ENCODE measurements at places on chromosomes 3 and 15. TPM values are rescaled to one million over a fixed set of nuclear protein-coding genes. Genes with fewer than 3 reads are reported as not detected.
A peak's percentile ranks its signal among the peaks of the same experiment; 100 is the strongest.

MYRIP gene
- total RNA-seq: not detected

C3orf49 gene
- not detected for total RNA-seq

TMEM158 gene
- total RNA-seq: not detected

EPHB3 gene
- 0.20 TPM for total RNA-seq

GRCh38 chr15:80076321-80077318 lies 17.1 kb downstream of the ZFAND6 start:
- peaks cover 20% of the 10 kb centered on the region for H3K36me3 ChIP-seq
- no peak for DNase-seq
- H3K4me1 ChIP-seq: peaks cover 19% of the 10 kb centered on the region
- no peaks in the 10 kb centered on the region for H3K27me3 ChIP-seq

GRCh38 chr15:62534996-62535395 lies 369.9 kb upstream of the C2CD4B start:
- no peaks in the 10 kb centered on the region for H3K36me3 ChIP-seq
- H3K4me1 ChIP-seq: no peaks in the 10 kb centered on the region
- no peak for DNase-seq
- H3K27me3 ChIP-seq: peaks cover 2% of the 10 kb centered on the region
- H3K27ac ChIP-seq: no peak overlapping the region

GRCh38 chr3:127589600-127590281 lies 792 bp downstream of the TPRA1 start:
- no peaks in the 10 kb centered on the region for H3K27me3 ChIP-seq
- peak overlapping the region; percentile 95 for H3K4me3 ChIP-seq
- peaks cover 31% of the 10 kb centered on the region for H3K4me1 ChIP-seq
- peak; percentile 25 for DNase-seq
- no peaks in the 10 kb centered on the region for H3K36me3 ChIP-seq

GRCh38 chr15:83170474-83171165 lies 37.0 kb downstream of the HDGFL3 start:
- H3K27ac ChIP-seq: no peak overlapping the region
- peaks cover 11% of the 10 kb centered on the region for H3K4me1 ChIP-seq

DNA sequence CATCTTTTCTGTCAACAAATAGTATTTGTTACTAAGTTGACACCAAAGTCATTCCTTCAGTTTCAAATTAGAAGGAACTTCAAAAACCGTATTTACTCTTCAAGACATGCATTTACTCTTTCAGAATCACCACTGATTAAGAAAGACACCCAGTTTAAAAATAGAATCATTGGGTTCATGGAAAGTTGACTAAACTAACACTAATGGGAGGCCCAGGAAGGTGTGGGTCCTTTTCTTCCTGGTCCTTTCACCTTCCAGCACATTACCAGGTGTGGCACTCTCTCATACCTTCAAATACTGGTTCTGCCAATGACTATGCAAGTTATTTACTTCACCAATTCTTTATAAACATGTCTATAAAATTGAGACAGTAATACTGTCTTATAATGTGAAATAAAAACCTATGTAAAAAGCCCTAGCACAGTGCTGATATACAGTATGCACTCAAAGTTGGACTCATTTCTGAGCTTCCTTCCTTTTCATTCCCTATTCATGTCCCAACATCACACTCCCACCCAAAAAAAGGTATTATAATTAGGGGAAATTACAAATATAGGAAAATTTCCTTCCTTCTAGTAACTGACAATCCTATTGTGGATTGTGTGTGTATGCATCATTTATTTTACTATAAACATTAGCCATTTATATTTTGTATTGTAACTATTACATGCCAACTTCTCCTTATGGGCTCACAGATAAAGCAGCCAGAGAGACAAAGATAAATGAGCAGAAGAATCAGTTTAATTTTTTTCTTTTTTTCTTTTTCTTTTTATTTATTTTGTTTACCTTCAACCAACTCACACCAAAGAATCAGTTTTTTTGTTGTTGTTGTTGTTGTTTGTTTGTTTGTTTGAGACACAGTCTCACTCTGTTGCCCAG lies 48.9 kb downstream of the LRRFIP2 start:
- no peak for DNase-seq
- peaks cover 12% of the 10 kb centered on the region for H3K4me1 ChIP-seq
- H3K36me3 ChIP-seq: peaks cover 17% of the 10 kb centered on the region
- H3K27me3 ChIP-seq: no peaks in the 10 kb centered on the region

DNA sequence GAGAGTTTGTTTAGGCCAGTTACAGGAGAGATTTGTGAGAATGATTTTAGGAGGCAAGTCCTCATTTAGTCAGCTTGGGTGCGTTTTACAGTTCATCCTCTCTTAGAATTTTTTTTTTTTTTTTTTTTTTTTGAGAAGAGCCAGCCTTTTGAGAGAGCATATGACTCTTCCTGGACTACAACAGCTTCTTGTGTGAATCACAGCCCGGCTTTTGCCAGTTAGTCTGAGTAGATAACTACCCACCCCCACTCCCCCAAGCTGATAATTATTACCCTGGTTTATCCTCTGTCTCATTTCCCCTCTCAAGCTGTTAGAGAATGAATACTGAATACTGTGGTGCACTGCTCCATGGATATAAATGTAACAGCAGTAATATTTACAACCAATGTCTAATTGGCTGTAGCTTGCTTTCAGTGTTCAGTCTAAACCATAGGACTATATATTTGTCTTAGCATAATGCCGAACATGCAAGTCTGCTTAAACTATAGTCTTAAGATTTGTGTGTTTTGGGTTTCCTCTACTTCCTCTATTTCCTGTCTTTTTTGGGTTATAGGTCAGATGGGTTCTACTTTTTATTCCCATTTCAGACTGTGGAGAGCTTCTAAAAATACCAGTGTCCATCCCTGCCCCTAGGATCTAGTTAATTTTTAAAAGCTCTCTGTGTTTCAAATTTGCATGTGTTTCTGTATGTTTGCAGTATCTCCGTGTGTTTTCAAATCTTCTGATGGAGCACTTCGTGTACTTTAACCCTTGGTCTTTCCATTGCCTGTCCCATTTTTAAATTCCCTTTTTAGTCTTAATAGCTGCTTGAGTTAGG lies 8.0 kb downstream of the CHD2 start:
- H3K27ac ChIP-seq: peak overlapping the region; percentile 100
- DNase-seq: no peak
- H3K36me3 ChIP-seq: peaks cover 82% of the 10 kb centered on the region
- H3K27me3 ChIP-seq: no peaks in the 10 kb centered on the region

Measured in activated CD4-positive, alpha-beta memory T cell treated with anti-CD3 and anti-CD28 coated beads, Interleukin-2, amount 10 ng/mL, durations not matched to agents 7 days and 5 days (primary cell).